ENCODE measurements at places on chromosomes 5 and 9.

DNA sequence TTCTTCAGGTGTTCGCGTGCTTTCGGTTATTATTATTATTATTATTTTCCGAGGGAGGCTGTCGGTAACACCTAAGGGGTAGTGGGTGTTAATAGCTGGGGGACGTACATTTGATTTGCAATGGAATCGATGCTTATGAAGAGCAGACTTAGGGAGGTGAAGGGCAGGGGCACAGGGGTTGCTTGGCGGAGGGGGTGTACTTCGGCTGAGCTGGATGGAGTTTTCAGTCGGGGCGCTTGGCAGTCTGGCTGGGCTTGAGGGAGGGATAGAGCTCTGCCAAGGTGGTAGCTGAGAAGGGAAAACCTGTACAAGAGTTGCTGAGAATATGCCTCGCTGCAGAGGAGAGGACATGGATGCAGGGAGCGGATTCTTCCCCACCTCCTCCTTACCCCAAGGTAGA lies 617 bp upstream of the PTPRD start:
- DNase-seq, result no peak

GRCh38 chr9:110252509-110253139 lies 3.7 kb downstream of the TXN start:
- no peak for DNase-seq

DNA sequence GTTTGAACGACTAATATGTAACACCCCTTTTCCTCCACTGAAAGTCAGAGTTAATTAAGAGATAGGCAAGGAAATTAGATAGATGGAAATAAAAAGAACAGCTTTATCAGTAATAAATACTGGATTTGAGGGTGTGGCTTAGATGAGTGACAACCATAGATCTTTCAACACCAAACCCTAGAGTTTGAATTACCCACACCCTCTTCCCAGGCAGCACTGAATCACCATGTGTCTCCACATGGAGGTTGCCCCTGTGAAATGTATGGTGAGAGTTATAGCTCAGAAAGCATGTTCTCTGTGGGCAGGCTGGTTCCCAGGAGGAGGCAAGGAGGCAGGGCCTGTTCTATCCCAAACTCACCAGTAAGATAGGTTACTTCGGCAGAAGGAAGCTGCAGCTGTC lies 69.7 kb downstream of the TMEM174 start:
- DNase-seq, result no peak

GRCh38 chr9:132820169-132820944 lies 57.7 kb downstream of the AK8 start:
- no peak for DNase-seq

DNA sequence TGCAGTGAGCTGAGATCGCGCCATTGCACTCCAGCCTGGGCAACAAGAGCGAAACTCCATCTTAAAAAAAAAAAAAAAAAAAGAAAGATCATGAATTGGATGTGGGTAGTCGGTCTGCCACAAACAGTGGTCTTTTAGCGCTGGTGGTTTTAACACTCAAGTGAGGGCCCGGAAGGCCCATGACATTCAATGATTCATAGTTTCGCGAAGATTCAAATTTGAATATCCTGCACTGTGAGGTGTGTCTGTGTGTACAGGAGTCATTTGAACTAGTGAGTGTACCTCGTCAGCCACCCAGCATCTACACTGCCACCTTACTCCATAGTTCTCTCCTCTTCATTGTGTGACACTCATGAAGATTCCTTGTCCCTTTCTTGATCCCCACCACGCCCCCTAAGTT lies 41.3 kb downstream of the CFAP77 start:
- no peak for DNase-seq

Measured in Jurkat, Clone E6-1 (cell line).